ENCODE measurements at places on chromosomes 7 and 10.

DNA sequence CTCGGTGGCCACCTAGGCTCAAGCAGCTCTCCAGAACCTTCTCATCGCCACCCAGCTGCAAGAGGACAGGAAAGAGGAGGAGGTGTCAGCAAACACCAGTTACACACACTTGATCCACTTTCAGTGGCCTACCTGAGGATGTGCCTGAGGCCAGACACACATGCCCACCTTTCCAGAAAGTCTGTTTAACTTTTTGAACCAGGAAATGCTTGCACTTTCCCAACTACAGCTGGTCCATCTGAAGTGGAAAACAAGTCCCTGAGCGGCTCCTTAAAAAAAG, 15.7 kb upstream of the CYREN start:
- DNase-seq = no peak

- no peak for DNase-seq
Observed at GRCh38 chr7:78175330-78176100, 376.9 kb downstream of the PHTF2 start.

- no peak for DNase-seq
Observed at GRCh38 chr7:87420173-87420572, 55.3 kb downstream of the ABCB4 start.

DNA sequence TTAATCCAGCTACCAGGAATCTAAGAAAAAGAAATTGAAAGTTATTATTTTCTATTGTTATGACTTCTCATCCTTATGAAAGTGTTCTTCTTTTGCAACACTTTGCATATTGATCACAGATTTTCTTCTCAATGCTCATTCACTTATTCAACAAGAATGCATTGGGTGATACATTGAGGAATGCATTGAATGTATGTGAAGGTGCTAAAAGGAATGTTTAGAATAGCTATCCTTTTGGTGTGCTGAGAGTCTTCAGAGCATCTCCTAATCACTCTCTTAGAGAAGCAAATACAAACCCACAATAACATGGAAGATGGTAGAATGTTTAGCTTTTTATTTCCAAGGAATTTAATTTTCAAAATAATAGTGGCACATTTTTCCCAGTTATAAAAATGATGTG, 122.1 kb upstream of the KMT2E start:
- DNase-seq = no peak

DNA sequence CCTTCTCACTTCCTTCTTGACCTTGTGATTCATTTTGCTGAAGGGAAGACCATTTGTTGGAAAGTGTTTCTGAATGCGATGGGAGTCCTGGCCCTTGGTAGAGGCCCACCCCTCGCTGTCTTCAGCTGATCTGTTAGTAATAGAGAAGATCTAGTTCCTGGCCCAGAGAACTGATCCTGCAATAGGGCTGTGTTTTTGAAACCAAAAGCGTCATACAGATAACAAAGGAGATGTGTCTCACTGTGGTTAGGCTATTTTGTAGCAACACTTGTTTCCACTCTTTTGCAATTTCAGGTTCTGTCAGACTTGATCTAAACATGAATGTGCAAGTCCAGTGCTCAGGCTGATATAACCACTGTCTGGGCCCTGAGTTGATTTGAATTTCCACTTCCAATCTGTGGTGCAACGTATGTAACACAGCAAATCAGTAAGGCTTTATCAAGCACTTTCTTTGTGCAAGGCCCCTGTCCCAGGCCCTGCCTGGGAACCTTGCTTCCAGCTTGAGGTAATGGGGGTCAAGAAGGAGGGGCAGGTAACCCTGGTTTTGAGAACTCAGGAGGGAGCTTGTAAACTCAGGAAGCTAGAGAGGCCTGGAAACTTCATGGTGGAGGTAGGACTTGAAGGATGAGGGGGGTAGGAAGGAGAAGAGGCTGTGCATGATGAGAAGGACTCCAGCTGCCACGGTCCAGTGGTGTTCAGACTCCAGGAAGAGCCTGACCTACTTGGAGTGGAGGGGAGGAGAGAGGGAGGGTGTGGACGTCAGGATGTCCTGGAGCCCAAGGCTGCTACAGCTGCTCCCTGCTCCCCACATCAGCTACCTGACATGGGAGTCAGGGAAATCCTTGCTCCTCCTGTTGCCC, 42.2 kb upstream of the SRGN start:
- DNase-seq = no peak
